ENCODE measurements at places on chromosomes 7 and 10.
A peak's percentile ranks its signal among the peaks of the same experiment; 100 is the strongest.

DNA sequence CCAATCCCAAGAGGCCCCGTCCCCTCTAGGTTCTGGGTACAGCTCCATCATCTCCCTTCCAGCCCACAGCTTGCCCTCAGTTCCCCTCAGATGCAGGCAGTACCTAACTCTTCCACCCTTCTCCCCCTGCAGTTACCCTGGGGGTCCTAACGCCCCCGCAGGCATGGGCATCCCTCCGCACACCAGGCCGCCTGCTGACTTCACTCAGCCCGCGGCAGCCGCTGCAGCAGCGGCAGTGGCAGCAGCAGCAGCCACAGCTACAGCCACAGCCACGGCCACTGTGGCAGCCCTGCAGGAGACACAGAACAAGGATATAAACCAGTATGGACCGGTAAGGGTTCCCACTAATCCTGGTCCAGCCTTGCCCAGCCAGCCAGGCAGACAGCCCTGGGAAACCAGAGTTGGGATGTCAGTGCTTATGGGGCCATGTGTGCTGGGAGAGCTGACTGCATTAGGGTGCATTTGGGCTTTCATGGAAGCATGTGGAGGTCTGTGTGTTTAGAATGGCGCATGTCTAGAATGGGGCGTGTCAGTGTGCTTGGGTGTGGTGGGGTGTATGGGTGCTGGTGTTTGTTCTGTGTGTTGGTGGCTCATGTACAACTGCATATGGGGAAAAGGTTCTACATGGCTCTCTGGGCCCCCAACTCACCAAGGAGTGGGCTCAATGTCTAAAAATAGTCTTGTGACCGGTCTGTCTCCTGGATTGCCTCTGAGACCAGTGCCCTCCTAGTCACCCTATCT lies 55.1 kb upstream of the PPIF start:
- no peak for DNase-seq

DNA sequence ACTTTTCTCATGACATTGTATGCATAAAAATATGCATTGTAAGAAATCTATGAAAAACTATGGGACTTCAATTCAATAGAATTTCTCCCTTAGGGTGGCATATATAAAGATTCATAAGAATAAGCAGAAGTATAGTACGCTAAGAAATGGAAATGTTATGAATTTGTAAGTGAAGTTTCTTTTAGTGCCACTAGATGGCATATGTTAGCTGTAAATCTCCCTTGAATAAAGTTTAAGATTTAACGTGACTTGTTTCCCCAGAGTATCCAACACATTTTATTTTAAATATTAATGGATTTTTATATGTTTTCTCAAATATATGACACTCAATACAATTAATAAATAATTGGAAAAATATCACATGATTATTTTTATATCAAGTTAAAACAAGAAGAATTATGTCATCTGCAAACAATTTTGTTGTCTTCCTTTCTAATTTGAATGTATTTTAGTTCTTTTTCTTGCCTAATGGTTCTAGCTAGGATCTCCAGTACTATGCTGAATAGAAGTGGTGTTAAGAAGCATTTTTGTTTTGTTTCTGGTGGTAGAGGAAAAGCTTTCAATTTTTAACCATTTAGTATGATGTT lies 287.2 kb downstream of the HGF start:
- peak; percentile 41 for DNase-seq

DNA sequence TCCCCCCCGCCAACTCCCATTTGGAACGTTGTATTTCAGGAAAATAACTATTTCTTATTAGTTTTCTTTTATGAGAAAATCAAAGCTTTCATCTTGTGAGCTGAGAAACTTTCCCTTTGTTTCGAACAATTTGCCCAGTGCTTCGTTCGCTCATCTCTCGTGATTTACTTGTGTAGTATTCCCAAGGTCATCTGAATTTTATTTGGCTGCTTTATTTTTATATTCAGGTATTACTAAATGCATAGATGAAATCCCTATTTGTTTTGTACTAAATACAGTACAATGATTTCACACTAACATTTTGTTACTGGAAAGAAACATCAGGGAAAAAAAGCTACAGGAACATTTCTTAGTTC lies 12.0 kb upstream of the EBLN1 start:
- peak; percentile 69 for DNase-seq

DNA sequence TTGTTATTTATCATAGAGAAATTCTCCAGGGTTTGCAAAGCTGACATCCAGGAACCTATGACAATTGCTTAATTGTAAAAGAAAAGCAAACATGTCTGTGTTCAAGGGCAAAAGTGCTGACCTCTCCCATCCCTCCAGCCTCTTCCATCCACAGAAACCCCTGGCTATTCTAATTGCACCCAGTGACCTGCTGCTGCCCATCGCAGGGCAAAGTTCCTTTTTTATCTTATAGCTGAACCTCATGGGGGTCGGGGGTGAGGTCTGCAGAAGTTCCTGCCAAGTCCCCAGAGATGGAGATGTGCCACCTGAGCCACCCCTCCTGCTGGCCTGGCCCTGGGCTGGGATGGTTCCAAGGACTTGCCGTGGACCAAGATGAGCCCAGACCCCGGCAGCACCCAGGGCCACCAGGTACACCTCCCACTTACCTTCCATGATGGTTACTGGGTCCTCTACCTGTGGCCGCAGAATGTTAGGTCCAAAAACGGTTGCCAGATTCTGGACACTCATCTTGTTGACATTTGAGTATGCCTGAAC lies 146.5 kb downstream of the MAPK8 start:
- DNase-seq = no peak

DNA sequence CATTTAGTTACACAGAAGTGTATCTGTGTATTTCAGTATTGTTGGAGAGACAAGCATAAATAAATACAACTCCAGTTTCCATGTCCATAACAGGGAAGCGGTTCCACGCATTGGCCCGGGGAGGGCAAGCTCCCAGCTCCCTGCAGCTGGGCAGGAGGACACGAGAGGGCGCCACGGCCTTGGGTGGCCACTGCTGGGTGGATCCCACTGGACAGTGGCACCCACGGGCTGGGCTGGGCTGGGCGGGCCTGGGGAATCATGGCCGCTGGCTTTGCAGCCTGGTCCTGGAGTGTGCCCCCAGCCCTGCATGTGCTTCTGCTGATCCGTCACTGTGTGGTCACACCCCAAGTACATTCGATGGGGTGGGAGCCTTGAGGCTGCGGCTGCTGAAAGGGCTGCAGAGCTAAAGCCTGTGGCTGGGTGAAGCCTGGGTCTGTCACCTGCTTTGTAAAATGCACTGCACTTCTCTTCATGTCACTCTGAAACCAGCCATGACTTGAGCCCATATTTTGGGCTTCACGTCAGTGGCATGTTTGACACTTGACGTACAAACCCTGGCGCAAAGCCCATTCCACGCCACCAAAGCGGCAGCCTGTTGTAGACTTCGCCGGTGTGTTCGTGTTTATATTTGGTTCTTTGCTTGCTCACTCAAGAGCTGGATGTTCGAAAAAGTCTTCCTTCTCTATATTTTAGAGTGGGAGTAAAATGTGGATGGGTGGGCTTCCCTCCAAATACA lies 27.5 kb downstream of the LRRC27 start:
- DNase-seq = no peak

DNA sequence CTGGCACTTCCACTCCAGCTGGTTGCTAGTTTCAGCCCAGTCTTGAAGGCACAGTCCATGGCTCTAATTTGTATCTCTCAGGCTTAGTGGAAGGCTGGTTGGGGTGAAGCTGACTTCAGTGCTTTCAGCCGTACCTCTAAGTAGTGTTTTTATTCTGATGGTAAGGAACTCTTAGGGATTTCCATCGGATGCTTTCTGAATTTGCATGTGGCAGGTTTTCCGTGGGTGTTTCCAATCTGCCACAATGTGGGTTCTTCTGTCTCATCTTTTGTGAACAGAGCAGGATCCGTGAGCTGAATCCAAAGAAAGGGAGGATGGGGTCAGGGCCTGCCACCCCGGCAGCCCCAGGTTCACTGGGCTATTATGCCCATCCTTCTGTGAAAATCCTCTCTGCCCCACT lies 607.9 kb upstream of the MKI67 start:
- no peak for DNase-seq

- DNase-seq = no peak
These were observed 608.9 kb downstream of the CNTNAP2 start for GRCh38 chr7:146725520-146725919.

DNA sequence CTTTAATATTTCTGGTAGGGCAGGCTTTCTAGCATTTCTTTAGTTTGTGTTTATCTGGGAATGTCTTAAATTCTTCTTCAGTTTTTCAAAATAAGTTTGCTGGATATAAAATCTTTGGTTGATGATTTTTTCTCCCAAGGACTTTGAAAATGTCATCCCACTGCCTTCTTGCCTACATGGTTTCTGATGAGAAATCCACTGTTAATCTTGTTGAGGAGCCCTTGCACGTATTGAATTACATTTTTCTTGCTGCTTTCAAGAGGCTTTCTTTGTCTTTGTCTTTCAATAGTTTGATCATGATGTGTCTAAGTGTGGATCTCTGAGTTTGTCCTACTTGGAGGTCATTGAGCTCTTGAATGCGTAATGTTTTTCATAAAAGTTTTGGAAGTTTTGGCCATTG lies 66.0 kb downstream of the CASD1 start:
- no peak for DNase-seq

- no peak for DNase-seq
These were observed 642.1 kb upstream of the GALNT17 start for GRCh38 chr7:70489813-70490212.

DNA sequence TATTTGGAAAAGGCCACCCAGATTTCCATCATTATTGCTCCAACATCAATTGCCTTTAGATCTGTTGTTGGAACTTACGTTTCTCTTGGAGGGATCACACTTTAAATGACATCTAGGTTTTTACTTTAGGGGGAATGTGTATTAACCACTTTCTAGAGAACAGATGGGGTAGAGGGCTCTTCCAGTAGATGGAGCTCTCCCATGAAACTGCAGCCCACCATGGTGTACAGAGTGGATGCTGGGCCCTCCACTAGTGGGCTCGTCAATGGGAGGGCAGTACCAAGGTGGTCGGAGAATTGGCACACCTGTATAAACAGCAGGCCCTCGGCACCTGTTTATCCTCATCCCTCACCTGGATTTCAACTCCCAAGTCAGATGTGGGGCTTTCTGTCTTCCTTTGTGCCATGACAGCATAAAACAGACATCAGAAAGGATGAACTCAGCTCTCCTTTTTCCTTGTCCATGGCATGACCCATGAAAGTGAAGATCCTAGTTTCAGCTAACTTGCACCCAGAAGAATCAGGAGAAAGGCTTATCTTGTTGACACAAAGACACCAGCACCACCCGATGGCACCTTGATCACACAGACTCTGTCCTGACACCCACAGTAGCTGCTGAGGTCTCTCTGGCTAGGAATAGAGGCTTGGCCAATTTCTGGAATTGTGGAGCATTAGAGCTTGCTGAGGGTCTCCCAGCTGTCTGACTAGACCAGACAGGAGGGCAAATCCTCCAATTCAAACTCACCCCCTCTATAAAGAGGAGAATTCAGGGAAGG lies 150.5 kb downstream of the CYP26A1 start:
- DNase-seq = no peak

DNA sequence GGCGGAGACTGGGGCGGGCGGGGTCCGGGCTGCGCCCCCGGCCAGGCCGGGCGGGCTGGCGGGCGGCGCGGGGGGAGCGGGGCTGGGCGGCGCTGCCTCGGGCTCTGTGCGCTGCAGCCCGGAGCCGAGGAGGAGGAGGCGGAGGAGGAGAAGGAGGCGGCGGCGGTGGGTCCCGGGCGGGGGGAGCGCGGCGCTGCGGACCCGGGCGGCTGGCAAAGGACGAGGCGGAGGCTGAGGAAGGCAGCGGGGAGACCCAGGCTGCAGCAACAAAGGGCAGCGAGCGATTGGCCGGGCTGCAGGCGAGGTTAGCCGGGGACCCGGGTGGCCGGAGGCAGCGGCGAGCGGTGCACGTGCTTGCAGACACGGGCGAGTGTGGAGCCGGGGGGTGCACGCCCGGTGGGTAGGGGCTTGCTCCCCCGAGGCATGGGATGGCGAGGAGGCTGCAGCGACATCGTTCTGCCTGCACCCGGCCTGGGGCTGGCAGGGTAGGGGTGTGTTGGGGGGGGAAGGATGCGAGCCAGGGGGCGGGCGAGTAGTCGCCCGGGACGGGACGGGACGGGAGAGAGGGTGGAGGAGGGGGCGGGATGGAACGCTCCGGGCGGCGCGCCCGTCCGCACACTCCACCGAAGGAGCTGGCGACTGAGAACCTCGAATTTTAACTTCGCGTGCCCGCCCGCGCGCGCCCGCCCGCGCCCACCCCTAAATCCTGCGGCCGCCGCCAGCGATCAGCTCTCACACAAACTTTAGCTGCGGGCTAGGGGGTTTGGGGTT lies 844 bp upstream of the KAT6B start:
- peak; percentile 63 for DNase-seq

GRCh38 chr7:103499976-103500375 lies 54.0 kb upstream of the SLC26A5 start:
- no peak for DNase-seq

DNA sequence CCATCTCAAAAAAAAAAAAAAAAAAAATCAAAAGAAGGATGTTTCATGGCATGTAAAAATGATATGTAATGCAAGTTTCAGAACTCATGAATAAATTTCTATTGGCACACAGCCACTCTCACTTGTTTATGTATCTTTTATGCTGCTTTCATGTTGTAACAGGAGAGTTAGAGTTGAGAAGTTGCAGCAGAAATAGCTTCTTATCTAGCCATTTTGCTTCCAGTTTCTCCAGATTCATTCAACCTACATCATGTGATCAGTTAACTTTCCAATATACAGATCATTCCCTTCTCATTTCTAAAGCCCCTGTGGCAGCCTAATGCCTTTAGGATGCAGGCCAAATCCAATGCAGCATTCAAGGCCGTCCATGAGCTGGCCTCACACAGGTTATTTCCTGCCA lies 30.4 kb downstream of the ZNF786 start:
- DNase-seq = peak; percentile 52

- no peak for DNase-seq
These were observed 133.5 kb downstream of the C1GALT1 start for GRCh38 chr7:7315851-7316250.

GRCh38 chr10:44380829-44381600 lies 3.9 kb downstream of the CXCL12 start:
- DNase-seq = no peak

- DNase-seq = no peak
These were observed 31.7 kb upstream of the SEMA3C start for GRCh38 chr7:80950550-80950967.

DNA sequence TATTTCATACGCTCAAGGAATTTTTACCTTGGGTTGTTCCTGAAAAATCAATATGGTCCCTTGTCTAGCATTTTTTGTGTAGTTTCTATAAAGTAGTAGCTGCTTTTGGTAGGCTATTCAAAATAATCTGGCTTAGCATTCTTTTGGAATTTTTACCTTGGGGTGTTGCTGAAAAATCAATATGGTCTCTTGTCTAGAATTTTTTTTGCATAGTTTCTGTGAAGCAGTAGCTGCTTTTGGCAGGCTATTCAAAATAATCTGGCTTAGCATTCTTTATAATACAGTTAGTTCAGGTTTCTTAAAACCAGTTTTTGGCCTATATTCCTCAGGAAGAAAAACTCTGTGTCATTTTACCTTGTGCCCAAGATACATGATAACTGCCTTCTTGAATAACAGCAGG lies 301.9 kb downstream of the SUGCT start:
- no peak for DNase-seq

GRCh38 chr7:88127637-88128290 lies 92.1 kb downstream of the SRI start:
- no peak for DNase-seq

GRCh38 chr10:118754229-118754555 lies 578 bp downstream of the CACUL1 start:
- DNase-seq = peak; percentile 58
